ENCODE measurements at places on chromosomes 5 and 9.

- DNase-seq = no peak
Measured at GRCh38 chr5:151432210-151432609, 15.2 kb upstream of the SLC36A1 start.

DNA sequence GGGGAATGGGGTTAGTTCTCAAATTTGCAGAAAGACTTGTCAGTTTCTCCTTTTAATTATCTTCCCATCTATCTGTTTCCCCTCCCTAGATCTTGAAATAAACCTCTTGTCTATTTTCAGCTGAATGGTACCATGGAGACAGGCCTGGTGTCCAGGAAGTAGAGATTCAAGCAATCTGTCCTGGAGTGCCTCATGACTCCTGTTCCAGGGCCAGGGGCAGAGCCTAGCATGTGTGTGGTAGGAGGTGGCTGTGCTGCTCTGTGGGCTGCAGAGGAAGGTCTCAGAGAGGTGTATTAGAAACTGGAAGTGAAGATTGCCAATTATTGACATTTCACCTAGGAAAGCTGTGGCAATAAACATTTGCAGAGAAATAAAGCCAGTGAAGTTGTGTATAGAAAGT lies 175.8 kb upstream of the ATP10B start:
- no peak for DNase-seq

DNA sequence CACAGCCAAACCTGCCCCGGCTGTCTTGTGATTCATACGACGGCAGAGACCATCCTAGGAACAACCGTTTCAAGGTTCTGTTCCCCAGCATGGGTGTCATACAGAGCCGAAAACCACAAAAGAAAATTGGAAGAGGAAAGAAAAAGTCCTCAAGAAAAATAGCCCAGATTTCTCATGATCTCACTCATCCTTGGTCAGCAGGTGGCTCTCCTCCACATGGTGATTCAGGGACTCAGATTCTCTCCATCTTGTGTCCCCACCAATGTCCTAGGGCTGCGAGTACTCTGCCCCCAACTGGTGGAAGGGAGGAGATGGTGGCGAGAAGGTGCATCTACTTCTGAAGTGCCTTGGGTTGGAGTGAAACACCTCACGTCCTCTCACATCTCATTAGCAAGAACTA lies 25.6 kb downstream of the PDZD2 start:
- DNase-seq = no peak

DNA sequence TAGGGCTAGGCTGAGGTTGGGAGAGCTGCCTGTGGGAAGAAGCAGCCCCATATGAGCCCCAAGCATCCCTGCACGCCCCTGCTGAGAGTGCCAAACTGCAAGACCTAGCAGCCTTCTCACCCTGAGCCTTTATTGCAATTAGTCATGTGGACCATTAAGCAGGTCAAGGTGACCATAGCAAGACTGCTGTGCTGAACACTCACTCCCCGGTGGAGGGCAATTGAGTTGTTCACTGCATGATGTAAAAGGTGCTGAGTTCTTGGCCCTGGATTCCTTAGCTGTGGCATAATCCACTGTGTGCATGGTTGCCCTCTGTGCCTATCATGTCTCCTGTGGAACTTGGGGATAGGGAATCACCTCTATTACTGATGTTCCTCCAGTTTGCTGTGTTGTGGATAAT lies 131.1 kb downstream of the FOXD1 start:
- no peak for DNase-seq

GRCh38 chr9:21681641-21682040 lies 120.8 kb upstream of the MTAP start:
- no peak for DNase-seq

GRCh38 chr5:164115420-164115819 lies 610.0 kb downstream of the MAT2B start:
- DNase-seq = no peak

DNA sequence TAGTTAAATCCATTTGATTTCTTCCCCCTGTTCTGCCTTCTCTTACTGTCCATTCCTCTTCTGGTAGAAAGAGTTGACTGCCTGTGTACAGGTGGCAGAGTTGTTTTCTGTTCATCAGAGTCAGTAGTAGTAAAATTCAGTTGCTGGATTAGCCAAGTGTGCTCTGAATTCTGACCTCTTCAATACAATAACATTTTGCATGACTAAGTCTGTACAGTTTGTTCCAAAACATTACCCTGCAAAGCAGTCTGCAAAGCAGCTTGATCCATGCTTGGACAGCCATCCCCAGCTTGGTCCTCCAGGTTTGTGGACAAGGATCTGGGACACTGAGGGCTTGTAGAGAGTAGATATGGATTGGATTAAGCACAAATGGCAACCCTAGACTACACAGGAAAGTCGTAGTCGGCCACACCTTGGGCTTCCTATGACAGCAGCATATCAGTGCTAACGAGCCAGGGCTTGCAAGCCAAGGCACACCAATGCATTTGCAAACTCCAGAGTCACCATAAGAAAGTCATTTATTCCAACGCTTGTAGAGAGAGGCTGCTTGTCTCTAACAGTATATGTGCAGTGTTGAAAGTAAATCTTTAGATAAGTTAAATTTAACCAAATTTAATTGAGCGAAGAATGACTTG lies 25.2 kb downstream of the IL12B start:
- no peak for DNase-seq

GRCh38 chr5:945691-946551 lies 53.2 kb downstream of the TRIP13 start:
- DNase-seq = no peak

DNA sequence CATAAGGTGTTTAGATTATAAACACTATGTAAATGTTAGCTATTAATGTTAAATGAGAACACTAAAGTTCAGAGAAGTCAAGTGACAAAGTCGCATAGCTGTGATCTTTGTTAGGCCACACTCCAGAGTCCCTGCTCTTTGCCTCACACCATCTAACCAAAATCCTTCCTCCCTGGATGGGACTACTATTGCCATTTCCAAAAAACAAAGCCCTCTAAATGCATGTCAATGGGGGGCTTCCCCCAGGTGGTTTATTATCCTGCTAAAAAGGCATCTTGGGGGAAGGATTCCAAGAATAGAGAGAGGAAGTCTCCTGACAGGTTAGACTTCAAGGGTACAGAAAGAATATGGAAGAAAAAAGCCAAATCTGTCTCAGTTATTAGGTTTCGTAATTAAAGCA lies 10.4 kb downstream of the NR6A1 start:
- DNase-seq = no peak

DNA sequence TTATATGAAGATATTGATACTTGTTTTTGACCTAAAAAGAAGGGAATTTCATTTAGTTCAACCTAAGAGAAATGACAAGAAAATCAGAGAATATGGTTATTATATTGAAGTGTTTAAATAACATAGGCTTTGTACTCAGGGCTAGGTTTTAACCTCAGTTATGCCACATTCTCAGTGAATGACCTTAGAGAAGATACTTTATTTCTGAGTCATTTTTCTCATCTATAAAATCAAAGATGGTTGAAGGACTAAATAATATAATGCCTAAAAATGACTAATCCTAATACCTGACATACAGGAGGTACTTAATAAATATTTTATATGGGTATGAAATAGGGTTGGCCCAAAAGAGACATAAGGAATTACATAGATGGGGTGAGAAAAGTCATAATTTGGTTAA lies 32.3 kb downstream of the DIMT1 start:
- DNase-seq = no peak
